ENCODE measurements at places on chromosomes 13 and 19.
A peak's percentile ranks its signal among the peaks of the same experiment; 100 is the strongest.

- DNase-seq, result peak; percentile 65
Measured at GRCh38 chr19:38729653-38730469, 14.4 kb downstream of the CAPN12 start.

GRCh38 chr13:111906816-111907215 is 160.1 kb upstream of the SOX1 start:
- DNase-seq, result no peak

- DNase-seq, result no peak
Measured at GRCh38 chr13:107097916-107098315, 530.0 kb upstream of the ARGLU1 start.

- DNase-seq, result no peak
Measured at GRCh38 chr13:99063952-99064351, 86.1 kb upstream of the DOCK9 start.

- no peak for DNase-seq
Measured at GRCh38 chr13:44967704-44968433, 21.4 kb downstream of the NUFIP1 start.

- DNase-seq, result no peak
Measured at GRCh38 chr13:59651479-59651878, 512.2 kb downstream of the DIAPH3 start.

- no peak for DNase-seq
Measured at GRCh38 chr19:42480335-42481095, 37.8 kb upstream of the CXCL17 start.

DNA sequence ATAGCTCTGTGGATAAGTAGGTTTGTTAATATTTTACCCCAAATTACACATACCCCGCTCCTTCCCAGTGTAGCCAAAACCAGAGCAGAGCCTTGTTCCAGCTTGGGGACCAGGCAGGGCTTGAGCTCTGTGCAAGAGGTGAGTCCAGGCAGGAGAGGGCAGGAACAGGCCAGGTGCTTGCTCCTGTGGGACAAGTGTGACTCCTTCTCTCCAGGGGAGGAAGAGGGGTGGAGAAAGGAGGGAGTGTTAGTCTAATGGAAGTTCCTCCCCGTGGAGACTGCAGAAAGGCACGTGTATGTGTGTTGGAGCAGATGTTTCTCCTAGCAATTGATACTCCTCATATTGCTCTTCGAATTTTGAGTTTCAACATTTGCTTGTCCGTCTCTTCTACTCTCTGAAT is 201.0 kb downstream of the FGF9 start:
- DNase-seq, result no peak

GRCh38 chr13:107067381-107067780 is 499.4 kb upstream of the ARGLU1 start:
- DNase-seq, result no peak
